Panc1 (cell line): ENCODE measurements at places on chromosomes 6 and 20. TPM values are rescaled to one million over a fixed set of nuclear protein-coding genes. Genes with fewer than 3 reads are reported as not detected.

SLC22A2 gene
- not detected for total RNA-seq

TRAPPC3L gene
- total RNA-seq = not detected

MYO6 gene
- 52.3 TPM for total RNA-seq

AGPAT1 gene
- total RNA-seq = 88.4 TPM

PRL gene
- total RNA-seq = not detected

HRH3 gene
- total RNA-seq = 0.10 TPM

GABRR1 gene
- not detected for total RNA-seq

ENPP5 gene
- total RNA-seq = not detected

GRCh38 chr20:18190338-18191233 lies 52.9 kb downstream of the KAT14 start:
- no peak for DNase-seq

DNA sequence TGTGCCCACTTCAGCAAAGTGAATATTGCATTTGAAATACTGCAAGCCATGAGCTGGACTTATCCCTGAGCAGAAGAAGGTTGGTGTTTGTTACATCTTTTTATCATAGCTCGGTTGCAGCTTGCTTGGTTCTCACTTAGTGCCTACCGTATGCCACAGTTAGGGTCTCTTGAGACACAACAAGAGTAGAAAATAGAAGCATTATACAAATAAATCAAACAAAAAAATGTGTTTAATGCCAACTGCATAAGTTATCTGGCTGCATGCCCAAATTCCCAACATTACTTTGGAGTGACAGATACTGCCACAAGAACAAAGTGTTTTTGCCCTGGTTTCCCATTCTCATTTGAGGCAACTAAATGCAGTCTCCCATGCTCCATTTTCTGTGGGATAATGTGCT lies 53.9 kb upstream of the LAMP5 start:
- DNase-seq = no peak

DNA sequence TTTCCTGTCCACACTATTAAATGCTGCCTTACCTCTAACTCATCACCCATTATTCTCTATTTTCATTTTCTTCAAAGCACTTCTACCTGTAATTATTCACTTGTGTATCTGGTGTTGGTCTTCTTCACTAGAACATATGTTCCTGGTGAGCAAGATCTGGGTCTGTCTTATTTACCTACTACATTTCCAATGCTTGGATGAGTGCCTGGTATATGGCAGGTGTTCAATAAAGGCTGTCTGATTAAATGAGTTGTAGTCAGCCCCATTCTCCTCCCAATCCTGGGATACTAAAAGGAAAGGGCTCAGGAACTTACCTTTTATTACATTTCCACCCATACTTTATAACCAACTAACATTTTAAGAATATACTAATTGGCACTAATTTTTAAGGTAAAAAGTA lies 61.0 kb downstream of the CEP162 start:
- DNase-seq = no peak

GRCh38 chr6:169176361-169176991 lies 77.2 kb downstream of the THBS2 start:
- DNase-seq = no peak

GRCh38 chr6:108995296-108995695 lies 99.3 kb downstream of the SESN1 start:
- DNase-seq = no peak
